Caki2 (cell line): ENCODE measurements at places on chromosomes 13 and 19. TPM values are rescaled to one million over a fixed set of nuclear protein-coding genes. Genes with fewer than 3 reads are reported as not detected.
A peak's percentile ranks its signal among the peaks of the same experiment; 100 is the strongest.

Gene POMP
- 44.7 and 73.6 TPM in 2 replicates for total RNA-seq

Gene CEACAM16
- not detected in 2 replicates for total RNA-seq

DNA sequence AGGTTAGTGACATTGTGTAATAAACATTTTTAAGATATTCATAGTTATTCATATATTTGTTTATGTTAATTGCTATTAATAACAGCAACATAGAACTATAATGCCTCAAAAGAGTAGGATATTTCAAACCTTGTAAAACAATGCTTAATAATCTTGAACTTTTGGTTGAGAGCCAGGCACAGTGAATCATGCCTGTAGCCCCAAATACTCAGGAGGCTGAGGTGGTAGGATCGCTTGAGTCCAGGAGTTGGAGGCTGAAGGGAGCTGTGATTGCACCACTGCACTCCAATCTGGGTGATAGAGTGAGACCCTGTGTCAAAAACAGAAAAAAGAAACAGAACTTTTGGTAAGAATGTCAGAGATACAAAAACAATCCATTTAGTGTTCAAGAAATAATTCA is 213.9 kb upstream of the SLITRK1 start:
- no peak for DNase-seq

DNA sequence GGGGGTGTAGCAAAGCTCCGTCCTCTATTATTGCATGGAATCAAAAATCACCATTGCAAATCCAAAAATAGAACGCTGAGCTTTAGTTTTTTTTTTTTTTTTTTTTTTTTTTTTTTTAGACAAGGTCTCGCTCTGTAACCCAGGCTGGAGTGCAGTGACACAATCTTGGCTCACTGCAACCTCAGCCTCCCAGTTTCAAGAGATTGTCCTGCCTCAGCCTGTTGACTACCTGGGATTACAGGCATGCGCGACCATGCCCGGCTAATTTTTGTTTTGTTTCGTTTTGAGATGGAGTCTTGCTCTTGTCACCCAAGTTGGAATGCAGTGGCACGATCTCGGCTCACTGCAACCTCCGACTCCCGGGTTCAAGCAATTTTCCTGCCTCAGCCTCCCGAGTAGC is 15.3 kb upstream of the ZNF77 start:
- no peak for DNase-seq

DNA sequence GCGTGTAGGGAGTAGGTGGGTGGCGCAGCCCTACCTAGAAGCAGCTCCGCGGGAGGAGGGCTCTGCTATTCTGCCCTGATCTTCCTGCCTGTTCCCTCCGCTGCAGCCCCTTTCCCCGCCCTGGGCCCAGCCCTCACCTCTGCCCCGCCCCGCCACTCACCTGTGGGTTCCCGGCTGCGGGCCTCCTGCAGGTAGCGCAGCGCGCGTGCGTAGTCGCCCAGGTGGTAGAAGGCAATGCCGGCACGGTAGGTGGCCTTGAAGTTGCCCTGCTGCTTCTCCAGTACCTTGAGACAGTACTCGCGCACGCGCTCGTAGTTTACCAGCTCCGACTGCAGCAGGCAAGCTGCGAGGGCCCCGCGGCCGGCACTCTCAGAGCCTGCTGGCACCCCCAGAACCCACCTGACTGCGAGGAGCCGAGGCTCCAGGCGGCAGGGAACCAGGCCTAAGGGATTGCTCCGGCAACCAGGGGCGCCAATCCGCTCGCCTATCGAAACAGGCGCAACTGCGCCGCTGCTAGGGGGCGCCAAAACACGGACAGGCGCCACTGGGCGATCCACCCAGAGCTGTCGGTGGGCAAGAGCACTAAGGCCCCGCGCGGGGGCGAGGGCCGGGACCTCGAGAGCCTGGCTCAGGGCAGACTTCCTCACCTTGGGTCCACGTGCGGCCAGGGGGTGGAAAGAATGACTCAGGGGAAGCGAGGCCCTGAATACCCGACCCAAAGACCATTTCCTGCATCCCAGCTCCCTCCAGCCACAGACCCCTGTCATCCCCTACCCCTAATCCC is 965 bp downstream of the TTC9B start:
- no peak for DNase-seq

DNA sequence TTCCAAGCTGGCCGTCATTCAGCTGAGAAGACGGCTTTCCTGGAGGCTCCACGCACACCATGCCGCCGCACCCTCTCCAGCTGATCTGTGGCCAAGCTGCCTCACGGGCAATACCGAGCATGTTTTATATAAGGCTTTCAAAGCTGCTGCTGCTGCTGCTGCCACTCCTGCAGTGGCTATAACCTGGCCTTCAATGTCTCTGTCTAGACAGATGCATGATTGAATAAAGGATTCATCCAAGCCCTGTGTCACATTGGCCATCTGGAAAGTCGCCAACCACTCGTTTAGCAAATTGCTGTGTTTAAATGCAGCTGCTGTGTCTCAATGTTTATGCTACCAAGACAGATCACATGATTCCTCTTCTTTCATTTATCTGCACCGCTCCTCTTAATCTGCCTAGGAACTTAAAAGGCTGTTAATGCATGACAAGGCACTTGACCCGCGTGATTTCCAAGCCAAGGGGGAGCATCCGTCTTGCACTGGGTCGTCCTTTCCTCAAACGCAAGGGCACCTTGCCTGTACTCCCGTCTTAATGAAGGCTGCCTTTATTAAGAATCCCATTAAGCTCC is 114.3 kb downstream of the TEX26 start:
- DNase-seq = peak; percentile 70

Gene CCDC8
- 0.12 and 0.51 TPM in 2 replicates for total RNA-seq

- no peak for DNase-seq
Measured at GRCh38 chr19:55455576-55456235, 5.7 kb downstream of the ISOC2 start.

DNA sequence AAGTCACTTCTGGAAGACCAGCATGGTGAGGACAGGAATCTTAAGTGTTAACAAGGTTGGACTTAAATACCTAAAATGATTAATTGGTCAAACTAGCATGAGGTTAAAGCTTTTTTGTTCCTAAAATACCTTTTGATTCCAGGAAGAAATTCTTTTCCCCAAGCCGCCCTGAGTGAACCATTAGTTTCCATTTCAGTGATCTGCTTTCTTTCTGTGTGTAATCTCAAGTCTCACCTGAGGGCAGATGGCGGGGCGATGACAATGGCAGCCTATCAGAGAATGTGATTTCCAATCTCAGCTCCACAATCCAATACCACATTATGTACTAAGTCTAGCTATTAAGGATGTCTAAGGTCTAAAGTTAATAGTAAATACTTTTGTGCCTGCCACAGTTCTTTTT is 390.9 kb upstream of the SGCG start:
- DNase-seq = no peak

DNA sequence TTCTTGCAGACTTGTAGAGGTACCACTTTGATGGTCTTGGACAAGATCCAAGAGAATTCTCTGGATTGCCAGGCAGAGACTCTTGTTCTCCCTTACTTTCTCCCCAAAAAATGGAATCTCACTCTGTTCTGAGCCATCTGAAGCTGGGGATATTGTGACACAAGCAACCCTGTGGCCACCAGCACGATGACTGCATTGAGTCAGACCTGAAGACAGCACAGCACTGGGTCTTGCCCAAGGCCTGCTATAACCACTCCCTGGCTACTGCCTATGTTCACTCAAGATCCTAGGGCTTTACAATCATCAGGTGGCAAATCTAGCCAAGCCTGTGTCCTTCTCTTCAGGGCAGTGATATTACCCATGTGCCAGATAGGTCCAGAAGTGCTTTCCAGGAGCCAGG is 202.5 kb upstream of the SERP2 start:
- DNase-seq = no peak

DNA sequence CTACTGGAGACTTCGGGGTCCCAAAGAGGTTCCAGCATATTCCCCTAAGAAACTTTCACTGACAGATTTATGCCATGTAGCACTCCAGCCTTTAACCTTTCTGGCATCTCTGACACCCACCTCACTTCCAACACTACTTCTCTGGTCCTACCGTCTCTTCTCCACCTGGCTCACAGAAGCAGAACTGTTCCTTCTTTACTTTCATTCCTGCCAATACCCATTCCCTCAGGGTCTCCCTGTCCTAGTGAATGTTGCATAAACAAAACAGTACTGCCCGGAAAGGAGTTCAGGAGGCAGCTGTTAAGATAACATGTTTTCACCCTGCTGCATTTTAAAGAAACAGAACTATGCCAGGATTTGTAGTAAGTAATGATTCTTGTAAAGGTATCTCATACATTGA is 136.0 kb upstream of the MIR17HG start:
- DNase-seq = no peak

- DNase-seq = no peak
Measured at GRCh38 chr19:37691881-37692504, 27.6 kb downstream of the ZNF607 start.

Gene KIR2DL1
- not detected in 2 replicates for total RNA-seq

Gene SNAPC2
- 18.8 and 19.2 TPM in 2 replicates for total RNA-seq

GRCh38 chr19:31058676-31059340 is 290.4 kb downstream of the TSHZ3 start:
- DNase-seq = no peak

GRCh38 chr13:110499621-110500281 is 61.8 kb downstream of the RAB20 start:
- peak; percentile 75 for DNase-seq

DNA sequence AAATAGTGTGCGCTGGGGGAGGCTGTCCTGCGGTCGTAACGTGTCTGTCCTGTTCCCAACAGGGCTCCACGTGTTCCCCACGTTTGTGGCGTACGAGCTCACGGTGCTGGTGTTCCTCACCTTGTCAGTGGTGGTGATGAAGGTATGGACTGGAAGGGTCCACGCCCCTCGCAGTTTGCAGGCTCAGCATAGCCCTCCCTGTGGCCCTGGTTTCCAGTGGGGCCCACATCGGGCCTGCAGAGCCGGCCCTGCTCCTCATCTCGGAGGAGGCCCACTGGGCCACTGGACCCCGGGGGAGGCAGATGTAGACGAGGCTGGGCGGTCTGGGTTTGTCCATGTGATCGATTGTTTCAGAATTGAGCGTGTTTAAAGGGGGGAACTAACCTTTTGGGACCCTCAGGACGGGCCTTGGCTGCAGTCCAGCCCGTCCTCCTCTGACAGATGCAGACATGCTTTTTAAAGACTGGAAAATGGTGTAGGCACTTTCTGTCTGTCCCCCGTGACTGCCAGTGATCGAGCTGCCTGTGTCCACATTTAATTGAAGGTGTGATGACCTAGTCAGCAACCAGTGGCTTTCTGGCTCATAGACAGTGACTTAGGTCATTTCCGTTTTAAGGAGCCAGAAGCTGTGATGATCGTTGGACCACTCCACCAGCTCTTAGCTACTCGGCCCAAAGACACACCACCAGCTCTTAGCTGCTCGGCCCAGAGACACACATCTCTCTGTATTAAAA is 37.1 kb upstream of the TFDP1 start:
- no peak for DNase-seq

Gene KXD1
- 99.2 and 181 TPM in 2 replicates for total RNA-seq

DNA sequence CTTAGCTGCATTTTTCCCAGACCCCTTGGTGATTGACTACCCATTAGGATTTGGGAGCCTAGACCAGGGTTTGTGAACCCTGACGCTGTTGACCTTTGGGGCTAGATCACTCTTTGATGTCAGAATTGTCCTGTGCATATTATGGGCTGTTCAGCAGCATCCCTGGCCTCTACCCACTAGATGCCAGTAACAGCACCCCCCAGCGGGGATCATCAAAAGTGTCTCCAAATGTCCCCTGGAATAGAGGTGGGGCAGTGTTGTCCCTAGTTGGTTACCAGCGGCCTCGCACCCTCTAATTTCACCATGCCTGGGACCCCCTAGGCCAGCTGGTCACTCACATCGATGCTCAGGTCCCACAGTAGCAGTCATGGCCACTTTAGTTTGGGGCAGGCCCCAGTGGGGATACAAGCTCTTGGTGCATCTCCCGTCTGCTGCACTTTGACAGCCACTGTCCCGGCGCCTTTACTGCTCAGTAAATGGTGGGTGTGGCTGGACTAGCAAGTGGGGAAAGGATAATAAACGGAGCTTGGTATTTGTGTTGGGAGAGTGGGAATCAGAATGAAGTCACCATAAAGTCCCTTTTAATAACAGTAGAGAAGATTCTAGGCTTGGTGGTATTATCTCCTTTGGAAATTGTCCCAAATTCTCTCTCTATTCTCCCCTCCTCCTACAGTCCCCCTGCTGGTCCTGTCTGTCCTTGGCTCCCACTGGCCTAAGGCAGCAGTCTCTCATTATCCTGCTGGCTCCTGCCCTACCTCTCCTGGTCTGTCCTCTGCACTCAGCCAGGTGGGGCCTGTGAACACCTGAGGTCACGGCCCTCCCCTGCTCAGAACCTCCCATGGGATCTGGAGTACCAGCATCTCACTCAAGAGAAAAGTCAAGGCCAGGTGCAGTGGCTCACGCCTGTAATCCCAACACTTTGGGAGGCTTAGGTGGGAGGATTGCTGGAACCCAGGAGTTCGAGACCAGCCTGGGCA is 80.6 kb downstream of the SIPA1L3 start:
- no peak for DNase-seq

Gene GFY
- total RNA-seq = not detected in 2 replicates

GRCh38 chr13:51541809-51542258 is 42.4 kb upstream of the WDFY2 start:
- DNase-seq = peak; percentile 53

DNA sequence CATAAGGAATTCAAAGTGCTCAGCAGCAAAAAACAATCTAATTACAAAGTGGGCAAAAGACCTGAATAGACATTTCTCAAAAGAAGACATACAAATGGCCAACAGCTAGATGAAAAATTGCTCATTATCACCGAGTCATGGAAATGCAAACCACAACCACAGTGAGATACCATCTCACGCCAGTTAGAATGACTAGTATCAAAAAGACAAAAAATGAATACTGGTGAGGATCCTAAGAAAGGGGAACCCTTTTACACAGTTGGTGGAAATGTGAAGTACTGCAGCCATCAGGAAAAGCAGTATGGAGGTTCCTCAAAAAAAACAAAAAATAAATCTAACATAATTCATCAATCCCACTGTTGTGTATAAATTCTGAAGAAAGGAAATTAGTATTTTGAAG is 1206.1 kb downstream of the EFNB2 start:
- no peak for DNase-seq

DNA sequence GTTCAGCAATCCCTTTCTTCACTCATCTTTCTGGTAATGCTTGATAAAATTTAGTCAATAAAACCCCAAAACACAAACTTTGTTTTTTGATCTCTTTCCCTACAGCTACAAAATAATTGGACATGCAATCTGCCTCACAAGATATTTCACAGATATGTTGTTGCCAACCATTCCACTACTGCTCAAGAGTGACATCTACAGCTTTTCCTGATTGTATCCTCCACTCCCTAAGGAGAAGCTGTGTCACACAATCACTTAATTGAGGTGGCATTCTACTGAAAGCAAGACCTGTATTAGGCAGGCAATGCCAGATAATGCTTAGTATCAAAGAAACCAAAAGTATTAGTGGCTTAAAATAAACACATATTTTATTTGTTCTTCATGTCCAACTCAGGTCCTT is 1646.2 kb upstream of the SPRY2 start:
- DNase-seq = peak; percentile 6

- no peak for DNase-seq
Measured at GRCh38 chr19:15869873-15870272, 28.0 kb downstream of the CYP4F2 start.

GRCh38 chr13:25848812-25849745 is 202.7 kb downstream of the SHISA2 start:
- no peak for DNase-seq
